ENCODE measurements at places on chromosomes 5 and 9.

- no peak for DNase-seq
Measured at GRCh38 chr5:158698023-158698639, 401.6 kb downstream of the EBF1 start.

GRCh38 chr5:8329773-8330172 lies 460.8 kb downstream of the MTRR start:
- peak; percentile 2 for DNase-seq

DNA sequence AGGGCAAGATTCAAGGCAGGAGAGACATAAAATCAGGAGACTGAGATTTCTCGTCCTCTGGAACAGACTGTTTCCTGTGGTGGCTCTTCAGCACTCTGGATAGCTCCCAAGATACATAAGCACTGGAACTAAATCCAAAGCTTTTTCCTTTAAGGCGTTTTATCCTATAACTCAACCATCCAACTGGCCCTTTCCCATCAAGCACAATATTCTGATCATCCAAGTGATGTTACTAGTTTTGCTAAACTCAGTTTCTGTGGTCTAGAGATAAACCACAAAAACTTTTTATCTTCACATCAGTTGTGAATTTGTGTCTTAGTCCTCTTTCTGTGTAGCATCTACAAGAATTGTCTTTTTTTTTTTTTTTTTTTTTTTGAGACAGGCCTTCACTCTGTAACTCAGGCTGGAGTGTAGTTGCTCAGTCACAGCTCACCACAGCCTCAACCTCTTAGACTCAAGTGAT lies 299.4 kb downstream of the COX7C start:
- DNase-seq: peak; percentile 37

- DNase-seq: peak; percentile 56
Measured at GRCh38 chr9:129481810-129482511, 138.9 kb downstream of the C9orf50 start.

DNA sequence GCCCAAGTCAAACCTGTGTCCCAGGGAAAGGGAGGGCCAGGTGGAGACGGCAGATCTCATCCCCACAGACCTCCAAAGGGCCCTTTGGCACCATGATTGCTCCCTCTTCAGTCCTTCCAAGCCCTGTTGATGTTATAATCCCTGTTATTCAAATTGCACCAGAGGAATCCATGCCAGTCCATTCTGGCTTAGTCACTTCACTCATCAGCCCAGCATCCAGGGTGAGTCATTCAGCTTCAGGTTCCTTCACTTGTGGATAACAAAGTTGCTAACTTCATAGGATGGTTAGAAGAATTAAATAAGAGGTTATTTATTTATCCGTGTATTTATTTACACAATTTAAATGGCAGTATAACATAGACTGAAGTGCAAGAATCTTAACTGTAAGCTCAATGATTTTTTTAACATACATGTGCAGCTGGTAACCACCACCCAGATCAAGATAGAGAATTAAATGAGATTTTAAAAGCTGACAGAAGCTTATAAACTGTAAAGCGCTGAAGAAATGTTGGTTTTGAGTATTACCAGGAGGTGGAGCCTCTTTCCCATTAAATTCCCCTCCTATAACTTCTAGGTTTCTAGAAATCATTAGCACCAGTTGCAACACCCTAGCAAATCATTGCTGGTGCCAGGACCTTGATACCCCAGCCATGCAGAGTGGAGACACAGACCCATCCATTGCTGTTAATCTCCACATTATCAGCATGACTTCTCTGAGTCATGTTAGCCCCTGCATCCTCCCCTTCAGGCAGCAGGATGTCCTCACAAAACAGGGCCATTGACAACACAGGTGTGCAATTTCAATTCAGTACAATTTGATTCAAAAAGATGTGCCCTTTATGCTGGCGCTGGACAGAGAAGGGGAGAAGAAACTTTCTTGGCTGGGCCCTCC lies 77.4 kb downstream of the SEC61B start:
- peak; percentile 68 for DNase-seq

DNA sequence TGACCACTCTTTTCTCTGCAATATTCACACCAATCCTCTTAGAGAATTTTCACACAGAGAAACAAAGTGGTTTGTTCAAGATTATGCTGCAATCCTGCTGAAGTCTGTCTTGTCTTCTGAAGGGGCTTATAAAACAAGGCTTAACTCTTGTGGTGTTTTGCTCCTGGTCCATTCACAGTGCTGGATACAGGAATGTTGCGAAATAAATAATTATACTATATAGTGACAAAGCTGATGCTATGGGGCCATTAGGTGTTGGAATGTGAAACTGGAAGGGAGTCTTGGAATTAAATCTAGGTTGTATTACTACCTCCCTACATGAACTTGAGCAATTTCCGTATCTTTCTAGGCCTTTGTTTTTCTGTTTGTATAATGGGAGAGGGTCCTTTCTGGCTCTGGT lies 170.2 kb downstream of the TRIM32 start:
- DNase-seq: no peak

GRCh38 chr9:131839281-131840084 lies 99.6 kb upstream of the RAPGEF1 start:
- DNase-seq: peak; percentile 51

Data from fibroblast of lung (primary cell).